ENCODE measurements at places on chromosomes 5 and 9. TPM values are rescaled to one million over a fixed set of nuclear protein-coding genes. Genes with fewer than 3 reads are reported as not detected.

DNA sequence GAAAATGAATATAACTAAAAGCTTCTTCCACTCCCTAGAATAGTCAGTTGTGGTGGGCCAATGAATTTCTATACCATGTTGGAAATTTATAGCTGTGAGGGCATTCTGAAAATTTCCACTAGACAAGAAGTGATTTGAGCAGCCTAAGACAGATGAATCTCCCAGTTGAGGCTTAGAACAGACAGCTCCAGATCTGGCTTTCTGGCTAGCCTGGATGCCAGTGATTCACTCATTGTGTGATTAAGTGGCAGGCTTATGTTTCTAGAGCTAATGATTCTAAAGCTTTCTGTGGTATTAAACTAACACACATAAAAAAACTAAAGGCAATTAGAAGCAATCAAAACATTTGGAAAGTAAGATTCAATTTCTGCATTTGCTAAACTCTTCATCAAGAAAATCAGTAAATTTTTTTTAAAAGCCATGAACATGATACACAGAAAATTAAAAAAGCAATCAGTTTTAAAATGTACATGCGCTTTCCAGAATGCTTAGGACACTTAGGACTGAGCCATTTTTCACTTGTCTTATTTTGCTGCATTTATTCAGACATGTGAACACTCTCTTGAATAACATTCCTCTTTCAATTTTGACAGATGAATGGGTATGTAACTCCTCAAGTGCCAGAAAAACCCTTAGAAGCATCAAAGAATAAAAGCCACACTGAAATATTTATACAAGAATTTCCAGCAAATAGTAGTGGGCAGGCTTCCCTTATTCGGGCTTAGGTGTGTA is 100.5 kb upstream of the GNAQ start:
- DNase-seq, result no peak

DNA sequence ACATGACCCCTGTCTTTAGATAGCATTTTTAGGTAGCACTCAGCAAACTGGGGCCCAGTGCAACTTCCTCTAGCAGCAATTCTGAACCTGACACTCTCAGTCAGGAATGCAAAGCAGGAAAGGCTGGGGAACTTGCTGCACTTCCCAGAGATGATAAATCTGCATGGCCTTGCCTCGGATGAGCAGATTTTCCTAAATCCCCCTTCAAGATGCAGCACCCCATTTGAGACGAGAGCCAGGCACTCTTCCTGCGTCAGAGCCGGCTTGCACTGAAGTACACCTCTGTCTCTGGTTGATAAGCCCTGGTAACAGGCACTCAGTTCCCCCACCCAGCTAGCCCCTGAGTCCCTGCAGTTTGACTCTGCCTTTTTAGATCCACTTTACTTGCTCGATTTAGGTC is 296.7 kb upstream of the PANK3 start:
- DNase-seq, result no peak

DNA sequence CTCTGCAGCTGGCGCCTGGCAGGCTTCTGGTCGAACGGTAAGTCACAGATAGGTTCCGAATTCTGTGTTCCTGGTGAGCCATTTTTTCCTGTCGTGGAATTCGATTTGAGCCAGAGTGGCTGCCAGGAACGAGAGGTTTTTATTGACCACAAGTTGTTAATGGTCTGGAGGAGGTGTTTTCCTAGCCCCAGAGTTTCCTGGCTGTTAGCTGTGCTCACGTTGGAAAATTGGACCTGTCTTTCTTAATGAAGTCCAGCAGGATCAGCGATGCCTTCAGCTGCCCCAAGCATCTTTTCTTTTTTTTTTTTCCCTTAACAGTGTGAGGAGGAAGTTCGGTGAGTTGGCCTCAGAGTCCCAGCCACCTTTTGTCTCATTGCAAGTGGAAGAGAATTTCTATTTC is 62.9 kb downstream of the COL5A1 start:
- DNase-seq, result no peak

DNA sequence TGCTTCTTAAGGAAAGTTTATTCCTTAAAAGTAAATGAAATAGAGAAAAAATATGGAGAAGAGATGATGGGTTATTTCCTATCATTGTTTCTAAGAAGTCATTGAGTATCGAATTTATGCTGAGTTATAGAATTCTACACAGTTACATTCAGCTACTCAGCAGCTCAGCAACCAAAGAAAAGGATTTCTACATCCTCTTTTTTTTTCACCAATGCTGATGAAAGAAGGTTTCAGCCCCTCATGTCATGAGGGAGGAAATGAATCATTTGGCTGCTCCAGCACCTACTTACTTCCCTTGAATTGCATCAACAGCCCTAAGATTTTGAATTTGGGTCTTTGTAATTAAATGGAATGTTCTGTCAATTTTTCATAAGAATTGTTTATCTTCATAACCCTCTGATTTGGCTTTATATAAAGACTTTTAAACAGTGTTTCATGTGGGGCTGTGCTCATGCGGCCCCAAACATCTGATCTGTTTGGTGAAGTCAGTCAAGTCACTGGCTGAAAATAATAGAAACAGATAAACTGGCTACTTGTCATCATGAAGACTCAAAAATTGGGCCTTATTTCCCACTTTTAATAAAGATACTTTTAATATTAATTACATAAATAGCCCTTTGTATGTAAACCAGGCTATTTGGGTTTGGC is 18.5 kb upstream of the SNX2 start:
- DNase-seq, result no peak

- DNase-seq, result no peak
These were observed 21.2 kb upstream of the MLANA start for GRCh38 chr9:5869315-5870019.

DNA sequence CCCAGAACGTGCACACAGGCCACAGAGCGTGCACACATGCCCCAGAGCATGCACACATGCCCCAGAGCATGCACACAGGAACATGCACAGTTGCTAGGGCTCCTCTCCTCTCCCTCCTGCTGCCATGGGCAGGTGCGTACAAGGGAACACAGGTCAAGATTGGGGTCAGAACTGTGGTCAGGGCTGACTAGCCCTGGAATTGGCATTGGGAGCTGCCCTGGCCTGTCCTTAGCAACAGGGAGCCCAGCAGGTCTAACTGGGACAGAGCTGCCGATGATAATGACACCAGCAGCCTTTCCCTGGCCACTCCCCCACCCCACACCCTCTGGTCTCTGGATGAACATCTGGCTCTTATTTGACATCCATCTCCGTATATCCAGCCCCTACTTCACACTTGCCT is 8.0 kb downstream of the PCDH1 start:
- DNase-seq, result no peak

GRCh38 chr5:362978-363765 is 41.7 kb downstream of the AHRR start:
- DNase-seq, result no peak

DNA sequence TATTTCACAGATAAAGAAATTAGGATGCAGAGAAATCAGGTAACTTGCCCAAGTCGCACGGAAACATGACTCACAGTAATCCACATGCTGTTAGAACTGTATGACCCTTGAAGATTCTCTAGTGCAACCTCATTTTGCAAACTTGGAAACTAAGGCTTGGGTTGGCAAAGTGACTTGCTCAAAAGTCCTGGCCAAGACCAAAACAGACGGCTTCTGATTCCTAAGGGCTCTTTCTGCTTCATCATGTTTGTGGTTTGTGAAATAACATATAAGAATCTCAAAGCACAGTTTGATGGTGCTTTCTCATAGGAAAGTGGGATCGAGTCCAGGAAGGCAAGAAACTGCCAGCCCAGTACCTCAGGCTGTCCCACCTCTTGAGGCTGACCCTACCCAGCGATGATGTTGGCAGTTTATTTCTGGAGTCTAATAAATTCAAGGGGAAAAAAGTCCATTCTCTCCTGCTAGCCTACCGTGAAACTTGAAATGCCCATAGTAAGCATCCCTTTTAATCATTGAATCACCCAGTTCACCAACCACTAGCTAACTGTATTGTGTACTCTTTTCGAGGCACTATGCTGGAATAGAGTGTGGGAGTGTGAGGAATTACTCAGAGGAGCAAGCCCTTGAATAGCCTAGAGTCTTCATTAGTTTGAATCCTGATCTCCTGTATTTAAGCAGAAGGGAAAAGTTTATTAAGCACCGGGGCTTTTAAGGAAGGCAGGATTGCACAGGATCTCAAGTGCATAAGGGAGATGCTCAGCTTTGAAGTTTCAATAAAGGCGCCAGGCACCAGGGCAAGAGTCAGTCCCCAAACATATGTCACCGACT is 14.1 kb downstream of the CAPSL start:
- no peak for DNase-seq

- DNase-seq, result no peak
These were observed 38.9 kb upstream of the STXBP1 start for GRCh38 chr9:127572961-127573721.

DNA sequence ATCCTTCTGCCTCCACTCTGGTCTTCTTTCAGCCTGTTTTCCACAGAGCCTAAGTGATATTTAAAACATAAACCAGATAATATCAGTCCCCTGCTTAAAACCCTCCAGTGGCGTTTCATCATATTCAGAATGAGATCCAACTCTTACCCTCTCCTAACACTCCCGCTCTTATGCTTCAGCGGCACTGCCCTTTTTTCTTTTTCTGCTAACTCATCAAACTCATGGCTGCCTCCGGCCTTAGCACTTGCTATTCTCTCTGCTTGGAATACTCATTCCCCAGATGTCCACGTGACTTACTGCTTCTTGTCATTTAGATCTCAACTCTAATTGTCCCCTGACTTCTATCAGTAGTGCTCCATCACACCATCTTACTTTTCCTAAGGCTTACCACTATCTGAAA is 73.6 kb downstream of the PIP5K1B start:
- no peak for DNase-seq

DNA sequence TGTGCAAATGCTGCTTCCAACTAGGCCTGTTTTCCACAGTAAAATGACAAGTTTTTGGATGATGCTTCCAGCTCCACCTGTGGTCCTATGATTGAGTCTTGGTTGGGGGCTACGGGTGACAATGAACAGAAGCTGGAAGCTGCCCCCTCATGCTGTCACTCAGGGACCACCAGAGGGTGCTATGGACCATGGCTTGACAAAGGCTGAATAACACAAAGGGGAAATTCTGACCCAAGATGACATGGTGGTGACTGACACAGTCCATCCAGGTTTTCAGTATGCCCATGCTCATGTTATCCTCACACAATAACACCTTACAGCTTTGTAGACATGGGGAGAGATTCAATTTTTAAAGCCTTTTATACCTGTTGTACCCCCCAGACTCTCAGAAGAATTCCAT is 23.9 kb upstream of the SAP30L start:
- no peak for DNase-seq

DNA sequence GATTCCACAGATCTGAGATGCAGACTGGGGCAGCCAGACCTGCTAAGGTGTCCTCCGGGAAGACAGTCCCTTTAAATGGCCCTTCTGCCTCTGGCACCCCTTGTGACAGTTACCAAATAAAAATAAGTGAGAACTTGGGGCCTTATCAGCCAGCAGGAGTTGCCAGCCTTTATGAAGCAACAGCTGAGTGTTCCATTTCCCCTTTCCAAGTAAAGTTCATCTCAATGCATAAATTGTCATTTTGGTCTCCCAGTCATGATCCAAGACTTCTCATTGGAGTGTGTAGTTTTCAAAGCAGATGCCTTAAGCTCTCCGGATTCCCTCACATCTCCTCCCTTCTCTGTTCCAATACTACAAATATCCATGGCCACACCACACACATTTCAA is 4.1 kb downstream of the PTCH1 start:
- DNase-seq, result no peak

GRCh38 chr9:115132648-115133047 is 14.7 kb upstream of the TNC start:
- DNase-seq, result no peak

Gene PRSS3
- total RNA-seq, result 49.0 TPM

Gene ITGA1
- total RNA-seq, result 11.4 TPM

Gene CCNI2
- total RNA-seq, result 0.19 TPM

Gene PAEP
- not detected for total RNA-seq
